ENCODE measurements at places on chromosomes 6 and 20.

- DNase-seq = no peak
Observed at GRCh38 chr6:46392294-46392693, 99.0 kb downstream of the RCAN2 start.

GRCh38 chr20:23063581-23063980, 14.1 kb upstream of the THBD start:
- DNase-seq = no peak

DNA sequence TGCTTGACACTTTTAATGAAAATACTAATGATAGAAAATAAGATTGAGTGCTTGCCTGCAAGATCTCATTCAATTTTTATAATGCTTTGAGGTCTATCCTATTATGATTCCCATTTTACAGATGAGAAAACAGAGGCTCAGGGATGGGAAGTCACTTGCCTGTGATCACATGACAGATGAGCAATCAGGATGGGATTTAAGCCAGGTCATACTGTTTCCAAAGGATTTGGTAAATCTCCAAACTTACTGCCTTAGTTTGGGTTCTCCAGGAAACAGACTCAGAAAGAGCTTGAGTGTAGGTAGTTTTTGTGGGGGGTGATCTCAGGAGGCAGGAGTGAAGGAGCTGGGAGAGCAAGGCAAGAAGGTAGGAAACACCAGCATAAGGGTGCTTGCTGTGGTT, 456.3 kb downstream of the MAFB start:
- no peak for DNase-seq

- DNase-seq = peak; percentile 29
Observed at GRCh38 chr6:127069659-127070279, 48.7 kb upstream of the RSPO3 start.

DNA sequence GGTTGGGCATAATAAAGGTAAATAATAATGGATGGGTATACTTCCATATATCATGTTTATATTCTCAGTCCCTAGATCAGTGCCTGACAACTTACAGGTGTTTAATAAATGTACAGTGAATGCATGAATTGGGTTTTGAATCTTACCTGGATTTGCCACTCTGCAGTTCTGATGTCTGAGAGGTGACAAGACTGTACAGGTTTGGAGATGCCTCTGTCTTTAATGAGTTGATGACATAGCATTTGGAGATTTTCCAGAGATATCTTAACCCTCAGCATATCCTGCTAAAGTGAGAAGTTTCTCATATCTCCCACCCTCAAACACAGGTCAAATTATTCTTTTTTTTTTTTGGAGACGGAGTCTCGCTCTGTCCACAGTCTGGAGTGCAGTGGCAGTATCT, 2.2 kb downstream of the ANKS1A start:
- DNase-seq = no peak

DNA sequence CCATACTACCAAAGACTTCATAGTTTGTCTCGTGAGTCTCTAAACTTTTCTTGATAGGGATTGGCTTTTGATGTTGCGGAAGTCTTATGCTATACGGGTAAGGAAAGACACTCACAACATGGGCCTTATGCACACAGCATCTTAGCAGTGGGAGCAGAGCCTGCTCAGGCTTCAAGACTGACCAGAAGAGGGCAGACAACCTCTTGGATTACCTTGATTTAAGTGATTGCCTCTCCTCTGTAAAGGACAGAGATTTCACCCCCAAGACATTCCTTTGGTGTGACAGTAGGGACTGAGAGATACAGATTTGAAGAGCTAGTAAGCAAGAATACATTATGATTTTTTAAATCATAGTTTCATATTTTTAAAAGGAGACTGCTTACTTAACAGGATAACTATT, 71.0 kb upstream of the SAMD3 start:
- peak; percentile 68 for DNase-seq

GRCh38 chr6:34484899-34485298, 19.0 kb downstream of the PACSIN1 start:
- DNase-seq = no peak

- DNase-seq = no peak
Observed at GRCh38 chr6:9095137-9095536, 659.8 kb upstream of the SLC35B3 start.

- no peak for DNase-seq
Observed at GRCh38 chr20:10718661-10719060, 44.9 kb upstream of the JAG1 start.

DNA sequence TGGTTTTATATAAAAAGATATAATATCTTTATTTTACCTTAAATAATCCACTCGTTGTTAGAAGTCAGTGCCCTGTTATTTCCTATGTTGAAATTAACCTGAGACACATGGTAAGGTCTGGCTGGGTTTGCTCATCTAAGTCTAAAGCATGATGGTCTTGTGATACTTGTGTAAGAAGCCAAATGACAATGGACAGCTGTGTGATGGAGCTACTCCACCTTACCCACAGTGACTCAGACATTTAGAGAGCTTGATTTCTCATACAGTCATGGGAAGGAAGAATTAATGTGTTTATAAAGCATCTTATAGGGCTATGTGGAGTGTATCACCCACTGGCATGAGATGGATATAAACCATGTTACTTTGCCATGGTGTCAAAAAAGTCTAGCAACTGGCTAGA, 11.7 kb downstream of the CTCFL start:
- DNase-seq = no peak

DNA sequence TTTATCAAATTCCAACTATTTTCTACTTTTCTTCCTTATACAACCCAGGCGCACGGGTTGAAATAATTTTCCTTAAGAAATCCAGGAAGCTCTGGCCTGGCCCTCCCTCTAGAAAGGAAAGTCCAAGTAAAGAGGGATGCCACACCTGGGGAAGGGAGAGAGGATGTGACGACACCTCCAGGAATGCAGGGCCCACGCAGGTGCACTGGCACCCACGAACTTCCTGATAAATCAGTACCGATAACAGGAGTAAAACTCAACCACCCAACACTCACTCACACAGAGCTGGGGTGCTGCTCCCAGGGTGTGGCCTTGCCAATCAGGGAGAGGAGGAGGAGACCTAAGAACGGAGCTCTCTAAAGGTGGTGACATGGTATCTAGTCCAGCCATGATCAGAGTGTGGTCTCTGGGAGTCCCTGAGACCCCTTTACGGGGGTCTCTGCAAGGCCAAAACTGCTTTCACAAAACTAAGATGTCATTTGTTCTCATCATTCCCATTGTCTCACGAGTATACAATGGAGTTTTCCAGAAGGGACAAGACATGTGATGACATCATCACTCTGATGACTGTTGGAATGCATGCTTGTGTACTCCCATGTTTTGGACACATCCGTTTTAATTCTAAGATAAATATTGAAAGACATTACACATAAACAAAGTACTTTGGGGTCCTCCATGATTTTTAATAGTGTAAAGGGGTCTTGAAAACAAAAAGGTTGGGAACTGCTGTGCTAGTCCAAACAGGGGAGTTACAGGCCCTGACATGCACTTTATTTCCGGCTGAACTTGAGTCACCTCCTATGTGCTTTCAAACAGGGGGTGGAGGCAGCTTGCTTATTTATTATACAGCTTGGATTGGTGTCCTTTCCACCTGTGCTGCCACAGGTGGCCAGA, 2.2 kb upstream of the PARD6B start:
- no peak for DNase-seq

- no peak for DNase-seq
Observed at GRCh38 chr6:136751522-136751956, 40.7 kb downstream of the MAP3K5 start.
